ENCODE measurements at places on chromosomes 4 and X. TPM values are rescaled to one million over a fixed set of nuclear protein-coding genes. Genes with fewer than 3 reads are reported as not detected.

DNA sequence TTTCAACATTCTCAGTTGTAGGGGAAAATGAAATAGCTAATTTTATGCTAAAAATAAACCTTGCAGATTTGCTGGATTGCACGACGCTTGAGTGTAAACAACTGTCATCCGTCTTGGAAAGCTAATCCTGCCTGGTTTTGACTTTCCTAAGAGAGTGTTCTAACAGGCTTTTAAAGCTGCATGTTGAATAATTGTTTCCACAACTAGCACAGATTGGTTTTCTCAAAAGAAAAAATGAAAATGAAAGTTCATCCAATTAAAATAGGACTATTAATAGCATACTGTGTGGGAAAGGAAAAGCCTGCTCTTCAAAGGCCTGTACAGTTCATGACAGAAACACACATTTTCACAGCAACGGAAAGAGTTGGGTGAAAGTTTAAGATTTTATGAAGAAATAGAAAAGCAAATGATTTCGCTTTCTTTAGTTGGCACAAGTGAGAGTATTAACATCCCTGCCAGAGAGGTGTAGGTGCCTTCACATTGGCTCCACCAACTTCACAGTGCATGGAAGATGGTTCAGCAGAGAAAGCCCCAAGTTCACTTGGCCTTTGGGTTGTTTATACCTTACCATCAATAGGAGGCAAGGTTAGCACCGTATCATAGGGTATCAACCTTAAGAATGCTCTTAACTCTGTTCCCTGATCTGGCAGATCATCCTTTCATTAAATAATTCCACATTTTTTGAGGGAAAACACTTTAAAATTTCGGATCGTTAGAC lies 140.0 kb upstream of the GUCY1A1 start:
- no peak for DNase-seq

Gene VCX
- total RNA-seq: not detected

- no peak for DNase-seq
Observed at GRCh38 chr4:185712350-185713024, 99.5 kb downstream of the SORBS2 start.

GRCh38 chr4:106305435-106306055 lies 10.5 kb downstream of the TBCK start:
- DNase-seq: no peak

DNA sequence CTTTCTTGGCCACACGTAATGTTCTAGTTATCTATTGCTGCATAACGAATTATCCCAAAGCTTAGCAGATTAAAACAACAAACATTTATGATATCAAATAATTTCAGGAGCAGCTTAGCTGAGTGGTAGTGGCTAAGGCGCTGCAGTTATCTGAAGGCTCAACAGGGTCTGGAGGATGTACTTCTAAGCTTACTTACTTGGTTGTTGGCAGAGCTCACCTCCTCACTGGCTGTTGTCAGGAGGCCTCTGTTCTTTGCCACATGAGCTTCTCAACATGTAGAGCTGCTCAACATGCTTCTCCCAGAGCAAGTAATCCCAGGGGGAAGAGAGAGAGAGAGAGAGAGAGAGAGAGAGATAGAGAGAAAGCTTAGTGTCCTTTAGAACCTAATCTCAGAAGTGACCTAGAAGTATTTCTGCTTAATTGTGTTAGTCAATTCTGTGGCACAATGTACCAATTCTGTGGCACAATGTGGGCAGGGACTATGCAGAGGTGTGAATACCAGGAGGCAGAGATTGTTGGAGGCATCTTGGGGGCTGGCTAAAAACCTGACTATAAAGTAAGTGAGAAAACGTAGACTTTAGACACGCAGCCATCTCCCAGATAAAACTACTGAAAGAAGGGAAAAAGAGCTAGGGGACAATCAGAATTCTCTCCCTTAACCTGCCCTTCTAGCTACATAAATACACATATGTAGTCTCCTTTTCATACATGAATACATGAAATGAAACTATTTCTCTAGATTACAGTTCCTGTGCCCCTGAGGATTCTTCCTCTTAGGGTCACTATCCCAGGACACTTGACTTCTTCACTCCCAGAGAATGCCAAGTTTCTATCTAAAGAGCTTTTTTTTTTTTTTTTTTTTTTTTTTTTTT lies 40.2 kb downstream of the HOPX start:
- no peak for DNase-seq
